ENCODE measurements at places on chromosomes 4 and X.

DNA sequence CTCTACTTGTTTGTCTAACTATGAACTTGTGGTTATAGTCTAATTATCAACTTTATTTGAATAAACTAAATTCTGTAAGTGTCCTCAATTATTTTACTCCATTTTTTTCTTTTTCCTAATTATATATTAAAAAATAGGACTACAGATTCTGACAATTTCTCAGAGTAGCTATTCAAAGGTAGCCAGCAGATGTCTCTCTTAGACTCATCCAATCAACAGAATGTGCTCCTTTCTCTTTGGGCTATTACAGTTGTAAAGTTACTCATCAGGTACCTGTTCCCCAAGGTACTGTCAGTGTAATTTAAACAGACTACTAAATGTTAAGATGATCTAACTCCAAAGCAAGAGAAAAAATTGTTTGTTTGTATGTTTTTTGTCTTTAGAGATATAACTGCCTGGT, 248.6 kb downstream of the PCDH18 start:
- DNase-seq, result no peak

GRCh38 chr4:155307731-155308277, 69.0 kb downstream of the MAP9 start:
- DNase-seq, result no peak

DNA sequence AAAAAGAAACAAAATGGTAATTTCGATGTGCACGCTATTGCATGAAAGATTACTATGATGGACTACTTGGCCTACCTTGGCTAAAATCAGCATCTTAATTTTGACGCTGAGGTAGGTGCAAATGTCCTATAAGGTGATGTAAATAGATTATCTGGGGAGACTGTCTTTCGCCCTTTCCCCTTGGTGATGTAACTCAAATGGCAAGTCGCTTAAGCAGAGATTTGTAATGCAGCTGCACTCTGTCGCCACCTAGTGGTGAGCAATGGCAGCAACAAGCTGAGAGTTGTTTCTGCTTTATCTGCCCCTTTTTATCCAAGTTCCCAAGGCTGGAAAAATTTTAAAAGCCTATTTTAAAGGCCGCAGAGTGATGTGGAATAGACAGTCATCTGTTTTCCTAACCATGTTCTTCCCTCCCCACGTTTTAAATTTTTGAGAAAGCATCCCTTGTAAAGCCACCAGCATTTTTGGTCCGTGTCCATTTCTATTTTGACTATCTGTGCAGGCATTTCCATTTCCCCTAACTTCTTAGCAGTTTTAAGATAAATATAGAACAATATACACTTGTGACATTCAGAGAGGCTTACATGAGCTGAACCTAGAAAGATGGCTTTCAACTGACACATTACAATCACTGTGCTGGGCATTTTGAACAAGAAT, 62.4 kb upstream of the PDLIM3 start:
- DNase-seq, result peak; percentile 76

- DNase-seq, result peak; percentile 86
Observed at GRCh38 chr4:54165438-54165837, 63.7 kb upstream of the PDGFRA start.

GRCh38 chr4:183806341-183806740, 98.8 kb upstream of the STOX2 start:
- DNase-seq, result no peak

GRCh38 chrX:51802917-51803688, 59.9 kb downstream of the GSPT2 start:
- DNase-seq, result peak; percentile 39

DNA sequence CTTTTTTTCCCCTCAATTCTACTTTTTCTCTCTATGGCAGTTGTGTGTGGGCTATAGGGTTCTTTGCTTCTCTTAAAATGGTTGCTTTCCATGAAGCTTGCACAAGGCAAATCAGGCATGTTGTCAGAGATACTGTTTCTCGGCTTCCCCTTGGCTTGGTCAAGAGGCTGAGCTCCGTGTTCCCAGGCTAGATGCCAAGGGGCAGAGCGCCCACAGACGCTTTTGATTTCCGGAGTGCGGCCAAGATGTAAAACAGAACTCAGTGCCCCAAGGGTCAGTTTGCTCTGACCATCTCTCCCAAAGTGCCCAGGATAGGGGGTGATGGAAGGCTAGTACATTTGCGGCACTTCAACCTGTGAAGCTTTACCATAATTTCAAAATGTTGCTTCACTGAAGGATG, 64.2 kb upstream of the DIPK2B start:
- DNase-seq, result no peak

DNA sequence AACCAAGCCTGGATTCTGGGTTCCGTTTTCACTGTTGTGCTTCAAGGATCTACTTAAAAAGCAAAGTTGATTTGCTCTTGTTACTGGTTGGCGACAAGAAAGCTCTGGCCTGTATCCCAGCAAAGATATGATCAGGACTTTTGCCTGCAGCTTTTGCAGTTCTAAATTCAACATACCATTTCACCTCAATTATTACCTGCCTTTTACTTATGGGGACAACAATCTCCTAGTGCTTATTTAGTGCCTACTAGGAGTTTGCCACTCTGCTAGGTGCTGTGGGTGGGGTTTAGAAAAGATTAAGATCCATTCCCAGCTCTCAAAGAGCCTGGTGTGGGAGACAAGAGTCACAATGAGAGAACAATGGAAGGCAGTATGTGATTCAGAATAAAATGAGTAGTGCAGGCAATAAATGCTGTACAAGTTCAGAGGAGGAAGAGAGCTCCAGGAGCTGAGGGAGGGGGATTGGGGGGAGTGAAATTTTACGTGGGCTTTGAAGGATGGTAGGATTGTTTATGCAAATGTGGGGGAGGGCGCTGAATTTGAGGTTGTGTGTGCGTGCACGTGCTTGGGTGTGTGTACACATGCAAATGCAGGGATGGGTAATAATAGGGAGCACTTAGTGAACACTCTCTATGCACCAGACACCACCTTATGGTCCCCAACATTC, 5.0 kb upstream of the TMEM164 start:
- no peak for DNase-seq

DNA sequence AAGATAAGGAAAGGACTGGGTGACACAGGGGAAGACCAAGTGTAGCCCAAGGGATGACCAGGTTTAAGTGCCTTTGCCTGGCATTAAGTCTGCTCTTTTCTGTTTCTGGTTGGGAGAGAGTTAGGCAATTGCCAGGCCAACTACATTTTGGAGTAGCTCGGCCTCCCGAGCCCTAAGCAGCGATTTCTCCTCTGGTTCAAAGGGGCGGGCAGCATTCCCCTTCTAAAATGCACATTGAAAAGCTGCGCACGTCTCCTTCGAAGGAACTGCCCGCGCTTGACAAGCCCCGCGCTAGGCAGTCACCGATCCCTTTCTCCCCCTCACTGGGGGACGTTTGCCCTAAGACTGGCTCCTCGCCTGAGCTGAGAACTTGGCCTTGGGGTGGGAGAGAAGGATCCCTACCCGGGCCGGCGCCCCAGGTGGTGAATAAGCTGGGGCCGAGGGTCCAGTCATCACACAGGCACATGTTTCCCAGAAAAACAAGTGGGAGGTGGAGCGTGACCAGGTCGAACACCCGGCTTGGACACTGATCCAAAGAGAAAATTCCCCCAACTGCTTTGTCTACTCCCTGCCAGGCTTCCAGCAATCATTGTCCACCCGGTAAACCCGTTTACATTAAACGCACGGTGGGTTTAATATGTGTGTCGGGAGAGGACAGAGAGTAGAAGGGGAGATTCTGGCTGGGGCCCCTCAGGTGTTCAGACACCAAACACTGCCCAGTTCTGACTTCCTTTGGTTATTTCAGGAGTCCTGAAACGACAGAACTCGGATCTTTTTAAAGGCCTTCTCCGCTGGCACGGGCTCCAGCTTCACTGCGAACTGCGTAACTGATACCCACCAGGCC, 4.0 kb downstream of the ARX start:
- no peak for DNase-seq

- DNase-seq, result no peak
Observed at GRCh38 chr4:99848591-99849001, 32.0 kb downstream of the DAPP1 start.

GRCh38 chr4:150217808-150218207, 139.6 kb downstream of the DCLK2 start:
- no peak for DNase-seq

DNA sequence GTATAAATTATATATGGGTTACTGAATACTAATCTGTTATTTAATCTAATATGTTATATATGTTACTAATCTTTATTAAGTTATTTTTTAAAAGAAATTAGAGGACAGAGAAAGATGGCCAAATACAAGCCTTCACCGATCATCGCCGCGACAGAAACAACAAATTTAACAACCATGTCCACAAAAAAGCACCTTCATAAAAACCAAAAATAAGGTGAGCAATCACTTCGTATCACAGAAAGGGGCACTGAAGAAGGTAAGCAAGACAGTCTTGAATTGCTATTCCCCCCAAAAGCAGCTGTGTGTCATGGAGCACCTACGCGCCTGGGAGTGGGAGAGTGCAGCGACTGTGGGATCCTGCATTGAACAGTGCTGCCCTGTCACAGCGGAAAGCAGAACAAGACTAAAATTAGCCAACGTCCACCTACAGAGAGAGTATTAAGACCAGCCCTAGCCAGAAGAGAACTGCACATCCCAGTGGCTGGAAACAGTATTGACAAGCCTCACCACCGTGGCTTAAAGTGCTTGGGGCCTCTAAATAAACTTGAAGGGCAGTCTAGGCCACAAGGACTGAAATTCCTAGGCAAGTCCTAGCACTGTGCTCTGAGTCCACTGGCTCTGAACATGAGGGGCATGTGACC, 38.5 kb downstream of the LRBA start:
- no peak for DNase-seq

DNA sequence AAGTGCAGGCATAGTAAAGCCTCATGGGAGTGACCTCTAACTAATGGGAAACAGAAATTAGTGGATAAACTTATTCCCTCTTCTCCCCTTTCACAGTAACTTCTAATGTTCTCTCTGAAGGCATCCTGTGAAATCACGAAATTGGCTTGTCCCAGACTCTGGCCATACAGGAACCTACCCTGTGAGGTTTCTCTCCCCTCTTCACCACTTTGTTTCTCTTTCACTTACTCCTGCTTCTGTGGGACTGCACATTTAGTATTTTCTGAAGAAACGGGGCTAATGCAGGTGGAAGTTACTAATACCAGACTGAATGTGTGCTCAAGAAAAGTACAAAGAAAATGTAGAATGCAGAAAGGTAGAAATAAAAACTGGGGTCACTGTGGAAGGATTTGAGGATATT, 20.0 kb downstream of the ZNF330 start:
- DNase-seq, result no peak

DNA sequence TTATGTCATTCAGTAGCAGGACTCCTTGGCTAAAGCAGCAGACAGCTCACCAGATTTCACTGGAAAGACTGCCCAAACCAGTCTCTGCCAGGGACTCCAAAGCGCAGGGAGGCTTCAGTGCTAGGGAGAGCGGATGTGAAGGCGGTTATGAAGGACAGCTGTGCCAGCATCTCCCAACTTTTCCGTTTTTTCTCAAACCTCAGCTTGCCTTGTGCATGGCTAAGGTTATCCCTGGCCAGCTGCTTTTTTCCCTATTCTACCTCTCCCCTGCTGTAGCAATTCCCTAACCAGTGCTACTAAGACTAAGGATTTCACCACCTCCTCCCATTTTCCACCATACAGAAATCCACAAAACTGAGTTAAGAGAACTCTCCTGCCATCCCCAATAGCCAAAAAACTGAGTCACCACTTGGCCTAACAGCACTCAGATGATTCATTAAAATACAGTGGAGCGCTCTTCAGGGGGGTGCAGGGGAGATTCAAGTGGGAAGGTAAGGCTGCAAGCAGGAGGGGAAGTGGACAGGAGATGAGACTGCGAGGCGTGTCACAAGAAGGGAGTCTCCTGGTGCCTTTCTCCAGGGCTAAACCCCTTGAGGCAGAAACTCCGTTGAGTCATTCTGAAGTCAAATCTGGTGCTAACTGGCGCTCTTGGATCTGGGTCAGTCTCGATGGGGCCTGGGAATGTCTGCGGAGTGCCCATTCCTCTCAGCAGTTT, 90.7 kb downstream of the PALLD start:
- peak; percentile 49 for DNase-seq

- no peak for DNase-seq
Observed at GRCh38 chr4:102411408-102411807, 66.1 kb upstream of the SLC39A8 start.

DNA sequence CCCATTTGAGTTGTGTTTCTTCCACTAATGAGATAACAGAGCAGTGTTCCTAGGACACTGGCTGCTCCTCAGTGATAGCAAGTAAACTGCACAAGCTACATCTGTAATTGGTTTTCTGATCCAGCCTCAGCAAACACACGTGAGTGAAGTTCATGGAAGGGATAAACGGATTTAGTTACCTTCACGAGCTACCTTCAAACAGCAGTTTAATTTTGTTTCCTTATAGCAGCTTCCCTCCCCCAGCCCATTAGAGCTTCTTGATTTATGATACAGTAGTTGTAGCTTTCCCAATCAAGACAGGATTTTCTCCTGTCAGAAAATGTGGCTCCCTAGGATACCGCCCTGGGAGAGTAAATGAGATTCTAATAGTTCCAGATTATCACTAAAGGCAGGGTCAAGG, 634.2 kb upstream of the FAT1 start:
- DNase-seq, result no peak

- DNase-seq, result no peak
Observed at GRCh38 chr4:56626420-56626819, 54.7 kb downstream of the HOPX start.

GRCh38 chr4:98932539-98932938, 3.6 kb upstream of the EIF4E start:
- DNase-seq, result no peak

- DNase-seq, result no peak
Observed at GRCh38 chr4:123559955-123560871, 163.6 kb downstream of the SPRY1 start.

All from AG08396 (cell line).